ENCODE measurements at places on chromosomes 6 and 20. TPM values are rescaled to one million over a fixed set of nuclear protein-coding genes. Genes with fewer than 3 reads are reported as not detected.

DNA sequence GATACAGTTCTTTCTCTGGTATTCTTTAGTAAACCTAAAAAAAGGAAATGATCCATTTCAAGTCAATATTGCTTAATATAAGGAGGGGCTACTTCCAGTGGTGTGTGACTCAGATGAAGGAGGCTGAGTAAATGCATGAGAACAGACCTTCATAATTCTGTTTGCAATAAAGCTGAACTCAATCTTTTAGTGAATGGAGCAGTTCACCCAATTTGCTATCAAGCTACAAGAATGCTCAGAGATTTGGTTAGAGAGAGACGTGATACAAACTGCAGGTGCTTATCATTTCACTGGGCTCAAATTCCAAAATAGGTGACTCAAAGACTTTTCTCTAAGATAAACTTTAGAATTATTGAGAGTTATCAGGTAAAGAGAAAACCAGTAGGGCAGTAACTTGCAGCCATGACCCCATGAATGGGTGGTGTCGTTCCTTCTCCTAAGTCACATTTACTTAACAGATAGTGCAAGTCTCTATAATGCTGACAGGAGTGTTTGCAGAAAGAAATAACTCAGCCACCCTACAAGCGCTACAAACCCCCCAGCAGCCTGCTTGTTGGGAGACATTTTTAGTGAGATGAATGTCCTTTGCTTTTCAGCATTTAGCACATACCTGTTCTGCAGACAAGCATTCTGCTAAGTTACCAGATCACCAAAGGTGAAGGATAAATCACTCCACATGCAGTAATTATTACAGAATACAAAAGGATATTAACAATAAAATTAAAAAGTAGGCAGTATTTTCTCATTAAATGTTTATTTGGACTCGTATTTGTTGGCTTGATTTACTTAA lies 16.4 kb upstream of the BLOC1S5 start:
- H3K4me3 ChIP-seq, result no peak overlapping the region
- H3K36me3 ChIP-seq, result peaks cover 5% of the 10 kb centered on the region
- no peaks in the 10 kb centered on the region for H3K27me3 ChIP-seq
- H3K4me1 ChIP-seq, result peaks cover 22% of the 10 kb centered on the region

The PRKN gene
- 26.4 TPM for total RNA-seq

The DZANK1 gene
- total RNA-seq, result 0.60 TPM

- DNase-seq, result no peak
- H3K4me1 ChIP-seq, result no peaks in the 10 kb centered on the region
- H3K27me3 ChIP-seq, result no peaks in the 10 kb centered on the region
- no peak overlapping the region for H3K27ac ChIP-seq
- no peaks in the 10 kb centered on the region for H3K36me3 ChIP-seq
These were observed 14.4 kb upstream of the PLCB1 start for GRCh38 chr20:8117636-8118035.

- H3K4me1 ChIP-seq, result no peaks in the 10 kb centered on the region
- no peaks in the 10 kb centered on the region for H3K36me3 ChIP-seq
- peak overlapping the region; percentile 26 for H3K27ac ChIP-seq
- no peak for DNase-seq
These were observed 50.4 kb downstream of the MTHFD1L start for GRCh38 chr6:150915880-150916265.

DNA sequence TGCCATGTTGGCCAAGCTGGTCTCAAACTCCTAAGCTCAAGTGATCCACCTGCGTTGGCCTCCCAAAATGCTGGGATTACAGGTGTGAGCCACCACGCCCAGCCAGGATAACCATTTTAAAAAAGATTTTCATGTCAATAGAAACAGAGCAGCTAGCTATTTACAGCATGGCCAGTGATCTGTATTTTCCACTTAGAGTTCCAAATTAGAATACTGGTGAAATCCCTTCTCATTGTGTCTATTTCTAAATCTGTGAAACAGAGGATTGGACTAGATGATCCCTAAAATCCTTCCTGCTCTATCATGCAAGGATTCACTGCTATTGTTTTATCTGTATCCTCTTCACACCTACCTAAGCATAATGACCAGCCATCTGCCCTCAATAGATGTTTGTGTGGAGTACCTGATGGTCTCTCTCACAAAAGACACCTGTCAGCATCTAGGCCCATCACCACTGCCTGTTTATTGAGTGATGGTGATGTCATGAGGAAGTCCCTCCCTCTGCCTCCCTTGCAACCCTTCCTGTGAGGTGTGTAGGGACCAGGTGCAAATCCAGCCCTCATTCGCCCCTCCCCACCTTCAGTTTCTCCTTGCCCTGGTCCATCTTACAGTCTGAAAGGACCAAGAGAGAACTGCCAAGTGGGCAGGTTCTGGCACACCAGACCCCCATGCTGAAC lies 26.5 kb upstream of the SMIM29 start:
- H3K27ac ChIP-seq, result peak overlapping the region; percentile 23
- no peak for DNase-seq
- H3K36me3 ChIP-seq, result no peaks in the 10 kb centered on the region

DNA sequence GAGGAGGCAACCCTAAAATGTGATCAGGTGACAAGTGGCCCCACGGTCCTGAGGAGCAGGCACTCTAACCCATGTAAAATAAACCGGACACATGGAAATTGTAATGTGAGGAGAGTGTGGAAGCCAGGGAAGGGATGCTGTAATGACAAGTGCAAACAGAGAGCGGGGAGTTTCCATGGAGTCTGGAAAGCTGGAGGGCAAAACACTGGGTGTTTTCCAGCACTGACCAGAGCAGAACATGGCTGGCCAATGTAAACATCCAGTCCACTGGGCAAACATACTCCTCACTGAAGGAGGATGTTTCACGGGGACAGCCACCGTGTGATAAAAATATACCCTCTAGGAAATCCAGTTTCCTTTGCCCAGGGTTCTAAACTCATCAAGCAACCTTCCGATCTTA lies 219.0 kb upstream of the JARID2 start:
- H3K4me3 ChIP-seq, result no peak overlapping the region
- no peak overlapping the region for H3K27ac ChIP-seq
- DNase-seq, result no peak
- no peaks in the 10 kb centered on the region for H3K27me3 ChIP-seq

The TEAD3 gene
- 29.1 TPM for total RNA-seq

- H3K4me3 ChIP-seq, result no peak overlapping the region
- DNase-seq, result no peak
- H3K27me3 ChIP-seq, result no peaks in the 10 kb centered on the region
- H3K36me3 ChIP-seq, result no peaks in the 10 kb centered on the region
- H3K27ac ChIP-seq, result no peak overlapping the region
- peaks cover 26% of the 10 kb centered on the region for H3K4me1 ChIP-seq
These were observed 42.2 kb downstream of the DTNBP1 start for GRCh38 chr6:15620611-15621010.

DNA sequence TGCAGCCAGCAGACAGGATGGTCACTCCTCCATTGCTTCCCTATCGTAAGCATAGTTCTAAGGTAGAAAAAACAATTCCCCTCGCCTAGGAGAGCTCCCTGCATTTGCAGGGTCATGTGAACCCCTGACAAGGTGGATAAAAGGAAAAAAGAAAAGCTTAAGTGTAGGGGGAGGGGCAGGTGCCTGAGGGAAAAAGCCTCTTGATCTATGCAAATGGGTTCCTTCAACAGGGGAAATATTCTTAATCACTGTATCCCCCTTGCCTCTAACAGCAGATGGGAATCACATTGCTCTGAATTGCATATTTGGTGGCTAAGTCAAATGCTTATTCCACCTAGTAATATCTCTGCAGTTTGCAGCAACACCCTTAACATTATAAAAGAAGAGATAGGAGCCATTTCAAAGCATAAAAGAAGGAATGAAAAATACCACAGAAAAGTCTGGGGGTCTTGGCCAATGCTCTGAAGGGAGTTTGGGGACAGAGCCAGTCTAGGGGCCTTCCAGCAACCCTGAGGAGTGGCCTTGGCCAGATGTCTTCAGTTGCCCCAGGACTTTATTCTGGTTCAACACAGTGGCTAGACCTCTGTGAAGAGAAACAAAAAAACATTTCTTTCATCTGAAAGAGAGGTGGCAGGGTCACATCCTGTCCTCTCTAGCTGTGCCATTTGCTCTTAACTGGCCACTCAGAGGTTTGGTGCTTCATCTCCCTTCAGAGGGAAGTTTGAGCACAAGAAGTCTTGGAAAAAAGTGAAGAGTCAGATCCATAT lies 660.4 kb upstream of the GJE1 start:
- DNase-seq, result no peak
- H3K36me3 ChIP-seq, result no peaks in the 10 kb centered on the region
- no peaks in the 10 kb centered on the region for H3K4me1 ChIP-seq

DNA sequence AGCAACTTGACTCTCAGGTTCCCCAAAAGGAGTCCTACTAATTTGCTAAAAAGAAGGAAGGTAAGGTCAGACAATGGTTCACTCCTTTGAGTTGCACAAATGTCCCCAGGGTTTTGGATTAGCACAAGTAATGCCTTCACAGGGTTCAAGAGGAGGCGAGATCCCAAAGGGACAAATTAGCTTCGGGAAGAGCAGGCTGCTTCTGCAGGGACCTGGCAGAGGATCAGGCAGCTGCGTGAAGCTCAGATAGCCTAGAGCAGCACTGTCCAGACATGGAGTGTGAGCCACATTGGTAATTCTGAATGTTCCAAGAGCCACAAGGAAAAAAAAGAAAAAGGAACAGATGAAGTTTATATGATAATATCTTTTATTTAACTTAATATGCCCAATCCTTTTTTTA lies 115.4 kb downstream of the CFAP61 start:
- no peak overlapping the region for H3K4me3 ChIP-seq
- H3K27me3 ChIP-seq, result no peaks in the 10 kb centered on the region
- no peaks in the 10 kb centered on the region for H3K4me1 ChIP-seq
- DNase-seq, result no peak

The DIDO1 gene
- 38.4 TPM for total RNA-seq

The SLC2A10 gene
- 1.8 TPM for total RNA-seq

The SPATS1 gene
- not detected for total RNA-seq

The WFDC2 gene
- total RNA-seq, result not detected

- no peak overlapping the region for H3K4me3 ChIP-seq
- peaks cover 5% of the 10 kb centered on the region for H3K27me3 ChIP-seq
- H3K36me3 ChIP-seq, result no peaks in the 10 kb centered on the region
These were observed 239.8 kb upstream of the SULF2 start for GRCh38 chr20:48025051-48025515.

DNA sequence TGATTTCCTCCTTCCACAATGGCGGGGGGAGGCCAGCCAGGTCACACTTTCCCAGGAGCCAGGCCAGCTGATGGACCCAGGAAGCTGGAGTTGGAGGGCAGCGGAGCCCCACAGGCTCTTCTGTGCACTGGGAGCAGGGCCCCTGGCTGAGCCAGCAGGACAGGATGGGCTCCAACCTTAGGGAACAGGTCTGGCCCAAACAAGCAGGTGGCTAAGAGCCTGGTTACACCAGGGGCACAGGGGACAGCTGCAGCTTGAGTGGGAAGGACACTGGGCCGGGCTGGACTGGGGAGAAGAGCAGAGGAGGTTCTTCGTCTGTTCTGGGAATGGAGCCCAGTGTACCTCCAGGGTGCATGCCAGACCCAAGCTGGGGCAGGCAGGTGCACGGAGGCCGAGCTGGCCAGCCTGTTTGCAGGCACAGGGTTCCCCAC lies 102.3 kb downstream of the DLL1 start:
- no peaks in the 10 kb centered on the region for H3K27me3 ChIP-seq
- H3K27ac ChIP-seq, result no peak overlapping the region
- H3K4me1 ChIP-seq, result no peaks in the 10 kb centered on the region
- H3K4me3 ChIP-seq, result no peak overlapping the region

The OPRL1 gene
- total RNA-seq, result 0.32 TPM

GRCh38 chr20:53937929-53938367 lies 132.4 kb downstream of the BCAS1 start:
- H3K4me3 ChIP-seq, result no peak overlapping the region
- H3K27me3 ChIP-seq, result no peaks in the 10 kb centered on the region
- peaks cover 49% of the 10 kb centered on the region for H3K4me1 ChIP-seq
- H3K36me3 ChIP-seq, result no peaks in the 10 kb centered on the region

DNA sequence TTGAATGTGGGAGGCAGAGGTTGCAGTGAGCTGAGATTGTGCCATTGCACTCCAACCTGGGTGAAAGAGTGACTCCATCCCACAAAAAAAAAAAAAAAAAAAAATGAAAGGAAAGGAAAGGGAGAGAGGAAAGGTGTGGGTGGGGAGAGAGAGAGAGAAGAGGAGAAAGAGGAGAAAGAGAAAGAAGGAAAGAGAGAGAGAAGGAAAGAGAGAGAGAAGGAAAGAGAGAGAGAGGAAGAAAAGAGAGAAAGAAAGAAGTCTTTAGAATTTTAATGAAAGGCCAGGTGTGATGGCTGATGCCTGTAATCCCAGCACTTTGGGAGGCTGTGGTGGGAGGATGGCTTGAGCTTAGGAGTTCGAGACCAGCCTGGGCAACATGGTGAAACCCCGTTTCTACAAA lies 7.7 kb upstream of the BCAS4 start:
- no peak overlapping the region for H3K27ac ChIP-seq
- H3K4me3 ChIP-seq, result no peak overlapping the region
- no peak for DNase-seq
- H3K4me1 ChIP-seq, result peaks cover 10% of the 10 kb centered on the region

DNA sequence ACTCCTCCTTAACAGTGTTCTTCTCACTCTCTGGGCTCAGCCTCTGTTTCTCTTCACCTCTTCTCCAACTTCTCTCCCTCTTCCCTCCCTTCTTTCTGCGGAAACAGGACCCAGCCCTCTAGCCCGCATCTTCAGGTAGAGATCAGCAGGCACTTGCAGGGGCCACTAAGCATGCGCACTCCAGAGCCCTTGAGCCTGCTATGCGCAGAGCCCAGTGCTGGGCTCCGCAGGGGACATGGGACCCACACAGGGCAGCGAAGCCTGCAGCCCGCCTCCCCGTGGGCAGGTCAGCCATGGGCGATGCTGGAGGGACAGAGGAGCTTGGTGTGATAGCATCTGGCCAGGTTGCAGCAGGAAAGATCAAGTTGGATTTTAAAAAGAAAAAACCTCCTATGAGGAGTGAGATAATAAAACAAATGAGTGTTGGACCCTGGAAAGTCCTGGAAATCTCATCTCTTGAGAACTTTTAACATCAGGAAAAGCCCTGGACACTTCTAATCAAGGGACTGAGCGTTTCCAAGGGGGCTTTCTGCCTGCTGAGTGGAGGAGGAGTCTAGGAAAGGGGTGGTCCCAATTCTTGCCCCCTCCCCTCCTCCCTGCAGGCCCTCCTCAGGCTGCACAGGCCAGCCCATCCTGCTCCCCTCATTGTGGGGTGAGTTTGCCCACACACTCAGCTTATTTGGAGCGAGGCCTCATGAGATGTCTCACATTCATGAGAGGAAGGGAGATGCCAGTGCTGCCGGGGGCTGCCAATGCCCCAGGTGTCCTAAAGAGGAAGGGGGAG lies 71.9 kb downstream of the MDGA1 start:
- peaks cover 12% of the 10 kb centered on the region for H3K27me3 ChIP-seq
- peaks cover 17% of the 10 kb centered on the region for H3K4me1 ChIP-seq
- no peak for DNase-seq
- no peaks in the 10 kb centered on the region for H3K36me3 ChIP-seq

- H3K4me3 ChIP-seq, result no peak overlapping the region
- H3K4me1 ChIP-seq, result no peaks in the 10 kb centered on the region
- no peak overlapping the region for H3K27ac ChIP-seq
- no peak for DNase-seq
- H3K27me3 ChIP-seq, result no peaks in the 10 kb centered on the region
These were observed 50.5 kb upstream of the GCM1 start for GRCh38 chr6:53199156-53199555.

All from heart right ventricle (tissue), 16 donors.